Subcutaneous adipose tissue (tissue), 4 donors: ENCODE measurements at places on chromosomes 6 and 20. TPM values are rescaled to one million over a fixed set of nuclear protein-coding genes. Genes with fewer than 3 reads are reported as not detected.

Gene CLVS2
- total RNA-seq, result not detected

Gene ZNF311
- not detected for total RNA-seq

Gene MUC22
- not detected for total RNA-seq

Gene RNF217
- total RNA-seq, result 47.8 TPM

Gene LRRC1
- 28.3 TPM for total RNA-seq

Gene RIMS1
- 1.8 TPM for total RNA-seq

Gene POPDC3
- not detected for total RNA-seq

Gene SLC22A7
- not detected for total RNA-seq

Gene TP53INP2
- total RNA-seq, result 17.1 TPM

Gene VSX1
- not detected for total RNA-seq

Gene L3MBTL3
- total RNA-seq, result 9.3 TPM

Gene BPIFA1
- not detected for total RNA-seq

Gene MLIP
- total RNA-seq, result 0.51 TPM
